ENCODE measurements at places on chromosomes 7 and 10.

- DNase-seq: no peak
Observed at GRCh38 chr10:32112055-32112454, 55.8 kb upstream of the KIF5B start.

DNA sequence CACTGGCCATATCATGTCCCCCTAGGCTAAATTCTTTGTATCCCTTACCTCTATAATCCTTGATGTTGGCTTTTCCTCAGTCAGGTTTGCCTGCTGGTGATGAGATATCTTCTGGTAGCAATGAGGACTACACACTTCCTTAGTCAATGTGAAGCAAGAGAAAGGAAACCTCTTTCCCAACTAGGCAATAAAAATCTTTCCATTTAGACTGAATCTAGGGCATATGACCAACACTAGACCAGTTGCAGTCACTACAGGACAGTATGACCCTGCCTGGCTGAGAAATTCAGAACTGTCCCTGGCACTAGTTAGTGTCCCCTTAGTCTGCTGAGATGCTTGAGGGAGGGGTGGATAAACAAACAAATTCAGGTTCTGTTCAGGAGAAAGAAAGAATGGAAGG, 142.6 kb downstream of the RNLS start:
- DNase-seq: no peak

GRCh38 chr10:52961323-52961722, 188.7 kb upstream of the MBL2 start:
- no peak for DNase-seq

- DNase-seq: no peak
Observed at GRCh38 chr10:24871011-24871935, 81.1 kb downstream of the PRTFDC1 start.

DNA sequence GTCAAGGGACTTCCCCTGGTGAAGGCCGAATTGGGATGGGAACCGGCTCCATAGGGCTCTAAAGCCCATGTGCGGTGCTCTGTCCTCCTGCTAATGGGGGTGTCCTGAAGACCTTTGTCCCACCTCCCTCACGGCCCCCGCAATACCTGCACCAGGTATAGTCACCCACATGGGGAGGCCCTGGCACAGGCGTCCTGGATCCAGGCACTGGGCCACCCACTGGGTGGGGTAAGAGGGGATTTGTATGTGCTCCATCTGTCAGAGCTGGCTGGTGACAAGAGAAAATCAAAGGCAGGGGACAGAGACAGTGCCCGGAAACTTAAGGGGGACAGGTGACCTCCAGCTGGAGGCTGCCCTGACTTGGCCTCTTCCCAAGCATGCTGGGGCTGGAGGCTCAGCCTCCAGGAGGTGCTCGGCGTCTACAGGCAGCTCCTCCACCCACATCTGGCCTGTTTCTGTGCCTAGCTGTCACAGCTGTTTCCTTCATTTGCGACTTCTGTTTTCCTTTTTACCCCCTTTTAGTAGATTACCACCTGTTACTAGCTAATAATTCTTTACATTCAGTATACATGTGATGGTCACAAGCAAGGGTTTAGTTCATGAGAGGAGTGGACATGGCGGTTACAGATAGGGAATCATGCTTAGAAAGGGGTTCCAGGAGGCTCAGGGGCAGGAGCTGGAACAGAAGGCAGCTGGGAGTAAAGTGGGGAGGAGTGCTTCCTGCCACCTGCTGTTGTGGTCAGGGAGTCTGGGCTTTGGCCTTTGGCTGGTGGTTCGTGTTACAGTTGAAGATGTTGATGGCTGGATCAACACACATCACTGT, 2.3 kb upstream of the CUZD1 start:
- DNase-seq: no peak

DNA sequence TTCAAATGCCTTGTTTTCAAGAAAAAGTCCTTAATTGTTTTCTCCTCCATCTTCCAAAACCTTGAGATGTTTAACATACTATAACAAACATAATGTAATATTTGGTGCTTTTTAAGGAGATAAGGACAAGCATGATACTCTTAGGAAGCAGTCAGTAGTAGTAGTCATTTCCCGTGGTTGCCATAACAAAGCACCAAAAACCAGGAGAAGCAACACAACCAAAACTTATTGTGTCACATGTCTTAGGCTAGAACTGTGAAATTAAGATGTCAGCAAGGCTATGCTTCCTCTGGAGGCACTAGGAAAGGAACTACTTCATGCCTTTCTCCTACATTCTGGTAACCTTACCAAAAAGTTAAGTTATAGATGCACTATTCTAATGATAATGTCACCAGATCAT, 106.8 kb downstream of the MBL2 start:
- no peak for DNase-seq

GRCh38 chr10:119786117-119786769, 60.4 kb downstream of the INPP5F start:
- no peak for DNase-seq

DNA sequence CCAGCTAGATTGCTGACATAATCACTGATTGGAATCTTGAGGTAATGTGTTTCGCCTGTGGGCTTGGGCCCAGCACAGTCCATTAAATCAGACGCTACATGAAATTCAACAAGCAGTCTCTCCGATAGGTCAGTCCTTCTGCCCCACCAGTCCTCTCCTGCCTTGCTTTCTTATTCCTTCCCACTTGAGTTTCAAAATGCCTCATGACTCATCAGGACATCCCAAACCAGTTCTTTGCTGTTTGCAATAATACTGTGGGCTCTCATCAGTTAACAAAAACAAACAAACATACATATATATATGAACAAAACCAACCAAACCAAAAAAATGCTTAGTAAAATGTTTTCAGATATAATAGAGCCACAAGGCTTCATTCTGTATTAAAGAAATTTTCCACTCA, 599.0 kb downstream of the SORCS1 start:
- no peak for DNase-seq

GRCh38 chr7:66331883-66332282, 126.7 kb downstream of the TPST1 start:
- DNase-seq: no peak

- no peak for DNase-seq
Observed at GRCh38 chr7:141641876-141642275, 60.1 kb downstream of the DENND11 start.

- DNase-seq: no peak
Observed at GRCh38 chr10:61859786-61860185, 41.7 kb upstream of the ARID5B start.

GRCh38 chr7:158145370-158145769, 442.3 kb downstream of the PTPRN2 start:
- DNase-seq: no peak

GRCh38 chr10:58173391-58173790, 94.3 kb downstream of the IPMK start:
- no peak for DNase-seq

Measured in right kidney (tissue), 9 donors.